Activated CD4-positive, alpha-beta T cell treated with anti-CD3 and anti-CD28 coated beads, Interleukin-2, Interleukin-4, amounts not matched to agents 100 ng/mL and 50 ng/mL, durations not matched to agents 16 hours and 8 hours (primary cell): ENCODE measurements at places on chromosomes 4 and X.

- DNase-seq, result no peak
Measured at GRCh38 chr4:150680651-150681050, 98.7 kb downstream of the MAB21L2 start.

DNA sequence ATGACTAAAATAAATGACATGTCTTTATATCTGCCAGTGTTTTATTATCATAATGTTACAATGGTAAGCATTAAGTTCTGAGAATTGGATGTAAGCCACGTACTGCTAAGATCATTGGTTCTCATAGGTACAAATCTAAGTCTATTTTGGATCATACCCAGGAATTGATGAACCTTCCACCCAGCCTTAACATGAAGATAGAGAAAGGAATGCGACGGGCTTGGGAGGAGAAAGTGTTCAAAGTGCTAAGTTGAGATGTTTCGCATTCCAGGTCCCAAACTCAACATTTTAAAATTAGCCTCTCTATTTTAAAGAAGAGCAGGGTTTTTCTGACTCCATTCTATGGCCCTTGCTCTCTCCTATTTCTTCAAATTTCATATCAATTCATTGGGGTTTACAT lies 54.9 kb upstream of the FRAS1 start:
- DNase-seq, result no peak

GRCh38 chr4:150117094-150117493 lies 38.8 kb downstream of the DCLK2 start:
- no peak for DNase-seq

GRCh38 chrX:153209347-153209746 lies 30.3 kb downstream of the MAGEA1 start:
- DNase-seq, result no peak

DNA sequence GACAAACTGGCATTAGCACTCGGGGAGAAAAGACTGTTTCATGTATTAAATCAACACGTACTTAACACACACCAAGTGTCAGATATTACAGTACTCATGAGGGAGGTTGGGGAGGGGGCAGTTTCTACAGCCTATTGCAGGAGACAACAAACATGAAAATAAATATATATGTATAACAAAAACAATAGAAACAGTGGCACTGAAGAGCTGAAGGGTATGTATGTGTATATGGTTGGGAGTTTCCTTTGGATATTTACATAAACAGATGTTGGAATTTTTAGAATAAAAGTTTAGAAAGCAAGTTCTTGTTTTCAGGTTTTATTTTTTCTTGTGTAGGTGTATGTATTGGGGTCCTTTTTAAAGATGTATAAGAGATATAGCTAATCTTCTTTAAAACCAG lies 133.5 kb downstream of the ELOVL6 start:
- no peak for DNase-seq

DNA sequence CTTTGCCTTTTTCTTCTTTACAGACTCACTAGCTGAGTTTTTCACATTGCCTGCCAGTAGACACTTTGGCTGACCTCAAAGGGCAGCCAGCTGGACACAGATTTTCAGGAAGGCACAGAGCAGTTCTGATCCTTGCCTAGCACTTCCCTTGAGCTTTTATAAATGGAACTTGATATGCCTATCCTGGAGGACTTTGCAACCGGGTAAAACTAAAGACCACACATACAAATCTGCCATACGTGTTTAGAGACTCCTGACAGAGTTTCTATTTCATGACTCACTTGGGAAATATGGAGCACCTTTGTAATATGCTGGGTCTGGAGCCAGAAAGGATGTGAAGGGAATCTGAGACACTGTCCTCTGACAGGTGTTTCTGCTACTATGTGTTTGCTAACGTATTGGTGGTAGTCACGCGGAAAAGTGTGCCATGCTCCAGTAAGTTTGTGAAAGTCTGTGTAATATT lies 56.7 kb upstream of the RASSF6 start:
- no peak for DNase-seq

GRCh38 chr4:107351196-107351595 lies 315.1 kb upstream of the DKK2 start:
- DNase-seq, result no peak

- DNase-seq, result no peak
Measured at GRCh38 chr4:6020613-6021012, 2.4 kb upstream of the C4orf50 start.

DNA sequence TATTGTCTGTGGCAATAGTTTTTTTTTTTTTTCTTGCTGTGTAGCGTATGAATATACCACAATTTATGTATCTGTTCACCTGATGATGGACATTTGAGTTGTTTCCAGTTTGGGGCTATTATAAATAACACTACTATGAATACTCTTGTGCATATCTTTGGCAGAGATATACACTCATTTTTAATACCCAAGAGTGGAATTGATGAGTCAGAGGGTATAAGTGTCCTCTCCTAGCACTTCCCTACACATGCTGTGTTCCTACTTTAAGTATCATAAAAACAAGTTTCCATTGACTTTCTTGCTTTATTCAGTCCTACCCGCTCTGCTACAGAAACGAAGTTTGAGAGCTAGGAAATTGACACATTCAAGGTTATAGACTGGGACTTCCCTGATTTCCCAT lies 39.8 kb downstream of the XIAP start:
- no peak for DNase-seq

DNA sequence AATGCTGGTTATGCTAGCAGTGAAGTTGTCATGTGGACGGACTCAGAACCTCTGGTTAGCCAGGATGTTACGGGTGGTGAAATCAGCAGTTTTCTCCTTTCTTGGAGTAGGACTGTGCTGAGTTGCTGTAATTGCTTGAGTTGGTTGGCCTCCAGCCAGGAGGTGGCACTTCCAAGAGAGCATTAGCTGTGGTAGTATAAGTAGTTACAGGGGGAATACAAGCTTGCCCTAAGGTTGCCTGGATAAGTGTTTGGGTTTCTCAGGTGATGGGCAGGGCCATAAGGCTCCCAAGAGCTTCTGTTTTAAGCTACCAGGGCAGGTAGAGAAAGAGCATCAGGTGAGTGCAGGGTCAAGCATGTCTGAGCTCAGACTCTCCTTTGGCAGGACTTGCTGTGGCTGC lies 103.0 kb downstream of the ZNF518B start:
- no peak for DNase-seq

DNA sequence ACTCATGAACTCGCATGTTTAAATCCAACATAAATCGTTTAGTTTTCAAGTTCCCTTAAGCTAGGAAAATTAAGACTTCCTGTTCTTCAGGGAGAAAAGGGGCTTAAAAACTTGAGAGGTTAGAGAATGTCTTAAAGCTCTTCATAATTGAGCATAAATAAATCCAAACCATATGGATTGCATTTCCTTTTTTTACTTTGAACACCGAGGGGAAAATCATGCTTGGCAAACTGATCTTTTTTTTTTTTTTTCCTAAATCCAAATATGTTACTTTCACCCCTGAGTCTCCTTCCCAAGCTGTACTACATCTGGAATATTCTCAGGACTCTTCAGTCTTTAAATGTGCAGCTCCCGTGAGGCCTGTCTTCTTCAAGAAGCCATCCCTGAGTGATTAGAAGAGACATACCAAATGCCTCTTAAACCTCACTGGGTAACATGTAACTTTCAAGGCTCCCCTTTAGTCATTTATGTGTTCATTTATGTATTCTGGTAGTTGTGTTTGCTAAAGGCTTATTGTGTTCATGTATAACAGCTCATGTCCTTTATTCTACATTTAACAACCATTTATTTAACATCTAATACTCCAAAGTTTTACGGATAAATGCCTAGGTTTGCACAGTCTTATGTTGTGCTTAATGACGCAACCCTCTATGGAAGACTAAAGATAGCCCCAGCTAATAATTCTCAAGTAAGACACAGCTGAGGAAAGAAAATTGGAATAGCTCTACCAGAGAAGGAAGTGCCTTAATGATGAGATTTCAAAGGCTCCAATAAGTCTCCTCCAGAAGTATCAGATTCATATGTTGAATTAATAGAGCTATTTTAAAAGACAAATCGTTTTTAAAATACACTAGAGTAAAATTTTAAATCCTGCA lies 107.0 kb downstream of the AGTR2 start:
- DNase-seq, result no peak

DNA sequence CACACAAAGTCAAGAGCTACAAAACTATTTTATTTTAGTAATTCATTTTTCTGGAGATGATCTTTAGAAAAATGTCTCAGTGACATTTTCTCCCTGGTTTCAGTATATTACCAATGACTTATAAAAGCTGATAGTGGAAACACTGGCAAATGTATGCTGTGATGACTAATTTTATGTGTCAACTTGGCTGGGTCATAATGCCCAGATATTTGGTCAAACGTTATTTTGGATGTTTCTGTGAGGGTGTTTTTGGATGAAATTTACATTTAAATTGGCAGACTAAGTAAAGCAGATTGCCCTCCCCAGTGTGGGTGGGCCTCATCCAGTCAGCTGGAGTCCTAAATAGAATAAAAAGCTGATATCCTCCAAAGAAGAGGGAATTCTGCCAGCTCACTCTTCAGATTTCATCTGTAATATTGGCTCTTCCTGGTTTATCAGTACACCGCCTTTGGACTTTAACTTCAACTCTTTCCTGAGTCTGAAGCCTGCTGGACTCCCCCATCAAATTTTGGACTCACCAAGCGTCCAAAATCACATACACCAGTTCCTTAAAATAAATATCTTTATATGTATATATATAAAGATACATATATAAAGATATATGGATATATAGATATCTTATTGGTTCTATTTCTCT lies 31.2 kb upstream of the RAB40A start:
- DNase-seq, result no peak

GRCh38 chr4:101695176-101695575 lies 95.4 kb upstream of the BANK1 start:
- no peak for DNase-seq

- DNase-seq, result no peak
Measured at GRCh38 chrX:135307171-135307570, 2.1 kb upstream of the ETDC start.

- peak; percentile 10 for DNase-seq
Measured at GRCh38 chr4:158193171-158193749, 17.0 kb upstream of the TMEM144 start.

DNA sequence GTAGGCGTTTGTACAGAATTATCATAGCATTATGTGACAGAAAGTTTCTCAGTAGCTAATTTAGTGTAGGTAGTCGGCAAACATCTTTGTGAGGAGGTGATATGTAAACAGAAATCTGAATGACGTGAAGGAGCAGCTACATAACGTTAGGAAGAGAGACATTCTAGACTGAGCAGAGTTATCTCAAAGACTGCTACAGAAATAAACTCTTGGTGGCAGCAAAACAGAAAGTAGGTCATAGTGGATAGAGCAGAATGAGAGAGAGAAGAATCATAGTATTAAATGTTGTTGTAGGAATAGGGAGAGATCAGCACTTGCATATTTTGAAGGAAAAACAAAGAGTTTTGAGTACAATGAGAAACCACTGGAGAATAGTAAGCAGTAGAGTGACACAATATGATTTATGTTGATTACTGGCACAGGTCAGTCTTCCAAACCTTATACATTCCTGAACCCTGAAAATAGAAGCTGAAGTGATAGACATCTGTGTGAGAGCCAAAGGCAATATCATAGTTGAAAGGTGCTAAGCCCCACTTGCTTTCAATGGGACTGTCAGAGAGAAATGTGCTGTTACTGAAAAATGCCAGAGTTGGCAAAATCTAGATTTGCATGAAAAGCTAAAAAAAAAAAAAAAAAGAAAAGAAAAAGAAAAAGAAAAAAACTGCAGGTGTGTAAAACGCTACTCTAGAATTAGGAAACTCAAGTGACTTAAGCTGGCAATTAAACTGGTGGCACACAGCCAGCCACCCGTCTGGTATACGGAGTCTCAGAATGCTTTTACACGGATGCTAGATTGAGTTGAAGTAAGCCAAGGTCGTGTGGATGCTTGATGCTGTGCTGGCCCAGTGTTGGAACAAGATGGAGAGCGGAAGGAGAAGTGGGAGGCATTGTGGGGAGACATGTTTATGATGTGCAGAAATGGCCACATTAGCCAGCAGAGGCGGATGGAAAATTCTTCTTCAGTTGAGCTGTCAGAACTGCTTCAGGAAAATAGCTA lies 750.2 kb upstream of the HS3ST1 start:
- no peak for DNase-seq

DNA sequence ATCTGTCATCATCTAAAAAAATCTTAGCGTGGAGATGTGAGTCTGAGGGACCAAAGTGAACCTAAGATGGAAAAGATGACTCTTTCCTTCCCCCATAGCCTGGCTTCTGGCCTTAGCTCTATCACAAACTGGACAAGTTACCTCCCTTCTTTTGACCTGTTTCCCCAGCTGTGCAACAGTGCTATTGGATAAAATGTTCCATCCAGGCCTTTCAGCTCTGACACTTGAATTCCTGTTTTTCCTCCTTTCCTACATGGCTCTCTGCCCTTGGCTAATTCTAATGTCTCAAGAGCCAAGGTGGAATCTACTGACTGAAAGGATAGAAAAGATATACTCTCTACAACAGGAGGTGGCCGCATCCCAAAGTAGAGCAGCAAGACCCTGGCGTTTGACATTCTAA lies 84.5 kb upstream of the ARHGEF9 start:
- no peak for DNase-seq

GRCh38 chr4:116480546-116480945 lies 604.8 kb downstream of the TRAM1L1 start:
- no peak for DNase-seq
